ENCODE measurements at places on chromosomes 3 and 15.

- DNase-seq: no peak
Observed at GRCh38 chr3:19394946-19395345, 246.6 kb downstream of the KCNH8 start.

DNA sequence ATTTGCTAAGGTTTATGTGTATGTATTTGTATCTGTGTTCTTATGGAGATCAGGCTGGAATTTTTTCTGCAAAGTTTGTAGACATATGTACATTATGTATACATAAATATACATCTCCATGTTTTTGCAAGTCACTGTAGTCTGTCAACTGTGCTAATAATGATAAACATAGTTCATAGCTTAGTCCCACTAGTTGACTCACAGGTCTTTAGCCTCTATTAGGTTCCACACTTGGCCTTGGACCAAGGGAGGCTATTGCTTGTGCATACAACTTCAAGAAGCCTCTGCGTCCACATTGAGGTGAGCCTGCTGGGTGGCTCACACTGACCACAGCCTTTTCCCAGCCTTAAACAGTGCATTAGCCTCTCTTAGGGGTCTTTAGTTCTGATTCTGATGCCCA is 243.8 kb upstream of the PEX5L start:
- no peak for DNase-seq

DNA sequence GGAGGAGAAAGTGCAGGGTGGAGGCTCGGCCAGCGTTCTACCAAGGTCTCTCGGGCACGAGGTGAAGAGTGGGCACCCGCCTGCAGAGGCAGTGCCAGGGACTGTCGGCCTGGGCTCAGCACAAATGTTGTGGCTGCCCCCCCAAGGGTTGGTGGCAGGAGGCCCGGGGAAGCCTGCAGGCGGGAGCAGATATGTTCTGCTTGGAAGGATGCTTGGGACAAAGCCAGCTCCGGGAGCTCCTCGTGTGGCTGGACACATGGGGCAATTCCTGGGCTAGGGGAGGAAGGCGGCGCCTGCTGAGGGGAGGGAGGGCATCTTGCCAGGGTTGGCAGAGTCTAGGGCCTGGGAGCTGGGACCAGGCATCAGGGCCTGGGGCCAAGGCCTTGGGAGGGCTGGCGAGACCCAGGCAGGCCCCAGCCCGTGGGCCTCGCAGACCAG is 30.4 kb upstream of the FBLN2 start:
- no peak for DNase-seq

- no peak for DNase-seq
Observed at GRCh38 chr3:170437176-170437575, 18.5 kb downstream of the CLDN11 start.

DNA sequence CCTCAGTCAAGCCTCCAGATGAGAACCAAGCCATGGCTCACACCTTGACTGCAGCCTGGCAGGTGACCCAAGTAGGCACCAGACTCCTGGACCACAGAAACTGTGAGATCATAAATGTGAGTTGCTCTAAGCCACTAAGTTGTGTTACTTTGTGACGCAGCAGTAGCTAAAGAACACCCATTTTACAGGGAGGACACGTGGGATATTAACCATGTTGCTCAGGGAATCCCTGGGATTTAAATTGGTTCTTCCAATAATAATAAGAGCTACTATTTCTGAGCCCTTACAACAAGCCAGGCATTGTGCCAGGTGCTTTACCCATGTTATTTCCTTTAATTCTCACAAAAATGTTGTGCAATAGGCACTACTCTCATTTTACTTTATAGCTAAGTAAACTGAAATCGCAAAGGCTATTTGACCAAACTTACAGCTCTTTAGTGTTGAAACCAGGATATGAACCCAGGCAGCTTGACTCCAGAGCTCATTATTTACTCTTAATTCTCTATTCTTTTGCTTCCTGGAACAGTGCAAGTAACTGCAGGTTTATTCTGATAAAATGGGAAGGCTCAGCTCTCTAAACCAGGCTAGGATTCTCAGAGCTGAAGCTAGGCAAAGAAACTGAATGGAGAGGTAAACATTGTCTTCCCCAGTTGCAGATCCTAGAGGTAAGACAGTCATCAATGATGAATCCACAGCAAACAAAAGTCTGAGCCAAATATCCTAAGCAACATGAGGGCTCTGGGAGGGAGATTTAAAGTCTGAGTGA is 294.4 kb downstream of the KBTBD8 start:
- DNase-seq: no peak

DNA sequence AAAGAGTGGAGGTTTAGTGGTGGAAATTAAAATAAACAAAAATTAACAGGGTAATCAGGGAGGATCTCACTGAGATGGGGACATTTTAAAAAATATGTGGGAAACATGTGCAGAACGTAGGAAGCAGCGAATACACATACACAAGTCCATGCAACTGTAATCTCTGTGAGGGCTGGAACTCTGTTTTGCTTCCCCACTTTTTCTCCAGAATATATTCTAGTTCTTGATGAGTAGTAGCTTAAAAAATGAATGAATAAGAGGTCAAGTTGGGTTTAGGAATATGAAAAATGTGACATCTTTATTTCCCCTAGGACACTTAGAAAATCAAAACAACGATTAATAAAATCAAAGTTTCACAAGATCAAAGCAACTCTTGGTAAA is 312.2 kb upstream of the ZNF717 start:
- DNase-seq: no peak

GRCh38 chr15:51382787-51383186 is 41.3 kb downstream of the GLDN start:
- DNase-seq: no peak

DNA sequence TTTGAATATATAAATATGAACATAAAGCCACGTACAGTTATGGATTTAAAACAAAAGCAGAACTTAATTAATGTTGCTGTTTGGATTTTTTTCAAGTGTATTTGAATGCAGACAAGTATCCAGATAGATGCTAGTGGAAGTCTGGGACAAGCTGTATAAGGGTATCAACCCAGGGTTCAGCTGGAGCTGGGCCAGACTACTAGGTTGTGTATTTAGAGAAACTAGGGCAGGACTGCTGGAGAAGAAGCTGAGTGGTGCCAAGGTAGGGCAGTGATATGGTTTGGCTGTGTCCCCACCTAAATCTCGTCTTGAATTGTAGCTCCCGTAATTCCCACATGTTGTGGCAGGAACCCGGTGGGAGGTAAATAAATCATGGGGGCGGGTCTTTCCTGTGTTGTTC is 189.8 kb upstream of the CTDSPL start:
- no peak for DNase-seq

DNA sequence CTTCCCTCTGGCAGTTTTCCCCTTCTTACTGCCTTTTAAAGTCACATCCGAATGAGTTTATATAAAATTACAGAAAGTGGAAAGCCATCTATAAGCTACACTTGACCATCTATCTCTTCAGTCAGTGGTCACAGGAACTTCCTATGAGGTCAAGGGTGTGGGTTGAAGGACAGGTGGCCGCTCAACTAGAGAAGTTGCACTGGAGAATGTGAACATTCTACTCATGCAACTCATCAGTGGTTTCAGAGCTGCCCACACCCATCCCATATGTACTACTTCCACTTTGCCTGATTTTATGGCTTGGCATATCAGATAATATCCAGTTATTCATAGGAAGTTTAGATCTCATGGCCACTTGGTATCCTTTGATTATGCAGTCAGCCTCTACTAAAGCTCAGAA is 57.4 kb upstream of the TMEM158 start:
- DNase-seq: no peak

DNA sequence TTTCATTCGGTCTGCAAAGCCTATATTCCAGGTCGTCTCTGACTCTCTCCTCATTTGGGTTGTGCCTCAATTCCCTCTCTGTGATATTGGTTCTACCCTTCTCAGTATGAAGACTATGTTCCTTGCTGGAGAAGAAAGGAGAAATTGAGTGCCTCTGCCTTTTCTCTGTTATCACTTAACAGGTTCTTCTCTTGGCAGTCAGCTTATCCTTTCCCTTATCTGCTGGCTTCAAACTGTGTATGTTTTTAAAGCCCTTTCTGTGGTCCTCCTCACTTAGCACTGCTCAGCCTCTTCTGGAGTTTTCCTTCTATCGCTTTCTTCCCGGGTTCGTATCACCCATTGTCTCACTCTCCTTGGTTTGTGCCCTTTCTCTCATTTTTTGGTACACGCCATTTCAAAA is 65.3 kb upstream of the FSTL1 start:
- DNase-seq: no peak

DNA sequence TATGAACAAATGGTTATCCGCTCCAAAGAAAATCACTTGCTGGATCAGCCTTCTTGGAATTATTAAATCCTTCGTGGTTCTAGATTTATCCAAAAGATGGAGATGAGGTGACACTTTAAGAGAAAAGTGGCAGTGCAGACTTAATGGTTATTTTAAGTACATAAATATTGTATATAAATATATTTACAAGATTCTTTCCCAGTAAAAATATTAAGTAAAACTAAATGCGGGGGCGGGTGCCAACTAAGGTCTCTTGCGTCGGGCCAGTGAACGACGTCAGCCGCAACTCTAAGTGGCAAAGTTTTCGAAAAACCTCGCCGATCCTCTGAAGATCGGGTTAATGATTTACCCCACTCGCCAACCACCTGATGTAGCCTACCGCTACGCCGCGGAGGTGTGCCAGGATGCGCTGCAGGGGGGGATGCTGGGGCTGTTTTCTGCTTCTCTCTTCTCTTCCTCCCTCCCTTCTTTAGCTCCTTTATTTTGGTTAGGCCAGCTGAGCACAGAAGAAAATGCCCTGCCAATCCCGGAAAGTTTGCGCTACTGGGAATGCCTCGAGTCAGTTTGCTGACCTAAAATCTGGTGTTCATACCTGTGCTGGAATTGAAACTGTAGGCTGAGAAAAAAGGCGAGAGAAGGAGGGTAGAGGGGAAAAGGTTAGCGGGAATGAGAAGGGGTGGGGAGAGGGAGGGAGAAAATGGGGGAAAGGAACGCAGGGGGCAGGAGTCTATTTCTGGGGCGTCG is 7.6 kb upstream of the FOXB1 start:
- no peak for DNase-seq

GRCh38 chr3:39013289-39013688 is 38.5 kb downstream of the SCN11A start:
- DNase-seq: no peak

DNA sequence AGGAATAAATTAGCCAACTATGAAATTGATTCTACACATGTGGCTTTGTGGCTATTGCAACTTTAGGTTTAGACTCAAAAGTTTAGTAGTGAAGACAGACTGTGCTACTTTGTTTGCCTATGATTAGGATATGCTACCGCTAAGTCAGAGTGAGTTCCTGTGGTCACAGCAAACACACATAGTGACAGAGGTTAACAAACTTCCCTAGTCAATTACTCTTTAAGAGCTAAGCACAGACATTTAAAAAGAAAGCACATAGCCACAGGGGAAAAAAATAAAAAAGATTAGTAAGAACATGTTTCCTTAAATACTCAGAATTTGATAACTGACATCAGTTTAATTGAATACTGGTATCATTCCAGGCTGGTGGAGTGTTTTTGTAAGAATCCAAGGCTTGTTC is 207.1 kb downstream of the GBE1 start:
- DNase-seq: no peak
